Stimulated activated CD4-positive, alpha-beta T cell treated with anti-CD3 and anti-CD28 coated beads, Interleukin-4, amount 100 ng/mL, for 24 hours (primary cell): ENCODE measurements at places on chromosomes 6 and 20.
A peak's percentile ranks its signal among the peaks of the same experiment; 100 is the strongest.

- DNase-seq, result no peak
These were observed 52.1 kb downstream of the HNF4A start for GRCh38 chr20:44407402-44408184.

DNA sequence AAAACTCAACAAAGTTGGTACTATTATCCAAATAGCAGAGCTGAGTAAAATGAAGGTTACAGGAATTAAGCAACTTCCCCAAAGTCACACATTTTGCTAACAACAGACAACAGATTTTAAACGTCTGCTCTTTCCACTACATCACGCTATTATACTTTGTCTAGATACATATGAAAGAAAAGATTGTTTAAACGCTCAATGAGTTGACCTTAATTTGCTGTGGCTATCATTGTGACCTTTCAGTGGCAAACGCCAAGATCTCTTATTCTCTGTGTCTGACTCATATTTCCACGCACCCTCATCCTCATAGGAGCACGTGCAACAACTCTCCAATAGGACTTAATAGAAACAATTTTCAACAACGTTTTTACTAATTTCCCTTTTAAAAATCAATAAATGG lies 540.1 kb downstream of the MAFB start:
- no peak for DNase-seq

- DNase-seq, result no peak
These were observed 60.0 kb downstream of the PRL start for GRCh38 chr6:22236626-22237414.

- no peak for DNase-seq
These were observed 137.2 kb upstream of the INSM1 start for GRCh38 chr20:20230741-20231140.

DNA sequence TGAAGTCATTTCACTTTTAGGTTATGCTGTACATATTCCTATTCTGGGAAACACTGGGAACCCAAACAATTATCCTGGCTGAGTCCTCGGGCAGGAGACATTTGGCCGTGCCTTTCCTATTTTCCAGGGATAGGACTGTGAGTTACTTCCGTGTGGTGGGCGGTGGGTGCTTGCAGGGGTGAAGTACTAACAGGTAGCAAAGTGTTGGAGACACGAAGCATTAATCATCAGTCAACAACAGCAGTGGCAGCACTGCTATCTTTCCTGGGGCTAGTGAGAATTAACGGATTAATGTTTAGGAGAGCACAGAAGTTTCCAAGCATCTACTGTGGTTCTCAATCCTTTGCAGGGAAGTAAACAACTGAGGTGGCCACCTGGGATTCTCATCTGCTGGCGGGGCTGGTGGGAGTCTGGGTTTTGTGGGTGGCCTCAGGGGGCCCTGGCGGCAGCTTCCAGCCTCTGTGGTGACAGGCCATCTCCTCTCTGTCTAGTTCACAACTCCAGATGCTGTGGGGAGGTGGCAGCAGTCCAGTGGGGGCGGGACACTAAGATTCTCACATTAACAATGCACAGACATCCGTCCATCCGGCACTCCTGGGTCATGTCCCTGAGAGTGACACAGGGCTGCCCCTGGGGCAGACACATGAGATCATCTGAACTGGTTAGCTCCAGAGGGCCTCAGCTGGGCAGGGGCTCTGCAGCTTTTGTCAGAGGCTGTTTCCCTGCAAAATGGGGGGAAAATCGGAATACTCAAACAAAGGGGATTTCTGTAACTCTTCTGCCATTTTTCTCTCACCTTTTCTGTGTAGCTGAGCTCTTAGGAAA lies 90.9 kb downstream of the GJA10 start:
- no peak for DNase-seq

DNA sequence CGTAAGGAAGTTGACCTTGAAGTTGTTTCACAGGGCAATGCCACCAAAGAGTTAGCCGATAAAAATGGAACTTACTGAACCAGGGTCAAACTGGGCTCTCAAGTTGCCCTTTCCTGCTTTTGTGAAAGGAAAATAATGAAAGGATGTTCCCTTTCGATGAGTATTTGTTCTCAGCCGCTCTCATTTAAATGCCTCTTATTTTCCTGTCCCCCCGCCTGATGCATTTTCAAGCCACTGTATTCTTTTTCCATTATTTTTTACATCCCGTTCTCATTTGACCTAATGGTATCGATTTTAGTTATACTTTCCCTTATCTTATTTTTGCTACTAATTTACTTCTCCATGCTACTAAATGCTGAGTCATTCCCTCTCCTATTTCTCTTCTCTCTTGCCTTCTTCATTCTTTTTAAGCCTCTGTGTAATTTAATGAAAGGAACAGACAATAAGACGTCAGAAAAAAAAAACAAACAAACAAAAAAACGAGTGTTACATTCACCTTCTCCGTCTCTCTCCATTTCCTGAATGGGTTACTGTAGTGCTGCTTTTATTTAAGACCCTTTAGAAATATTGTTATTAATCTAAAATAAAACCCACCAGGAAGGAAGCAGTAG lies 655 bp upstream of the NDUFAF4 start:
- DNase-seq, result no peak

- DNase-seq, result no peak
These were observed 1.8 kb upstream of the JARID2 start for GRCh38 chr6:15243910-15244619.

GRCh38 chr6:137740091-137740755 lies 126.8 kb upstream of the TNFAIP3 start:
- DNase-seq, result no peak

DNA sequence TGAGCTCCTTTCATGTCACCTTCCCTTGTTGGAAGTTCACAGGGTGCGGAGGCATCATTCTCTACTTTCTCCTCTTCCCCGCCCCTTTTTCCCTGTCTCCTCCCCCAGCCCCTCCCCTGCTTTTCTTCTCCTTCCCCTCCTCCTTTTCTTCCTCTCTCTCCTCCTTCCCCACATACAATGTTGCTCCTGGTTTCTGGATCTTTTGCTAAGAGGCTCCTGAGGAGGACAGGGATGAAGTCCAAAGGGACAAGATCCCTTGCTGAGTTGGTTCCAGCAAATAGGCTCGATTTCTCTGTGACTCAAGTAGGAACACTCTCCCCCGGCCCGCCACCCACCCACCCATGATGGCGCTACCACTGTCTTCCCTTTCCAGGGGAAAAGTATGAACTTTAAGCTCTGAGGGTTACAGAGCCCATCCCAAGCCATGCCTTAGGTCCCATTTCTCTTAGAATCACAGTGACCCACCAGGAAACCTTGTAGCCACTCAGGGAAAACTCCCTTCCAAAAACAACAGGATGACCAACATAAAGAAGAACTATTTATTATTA lies 852 bp upstream of the TFEB start:
- DNase-seq, result no peak

DNA sequence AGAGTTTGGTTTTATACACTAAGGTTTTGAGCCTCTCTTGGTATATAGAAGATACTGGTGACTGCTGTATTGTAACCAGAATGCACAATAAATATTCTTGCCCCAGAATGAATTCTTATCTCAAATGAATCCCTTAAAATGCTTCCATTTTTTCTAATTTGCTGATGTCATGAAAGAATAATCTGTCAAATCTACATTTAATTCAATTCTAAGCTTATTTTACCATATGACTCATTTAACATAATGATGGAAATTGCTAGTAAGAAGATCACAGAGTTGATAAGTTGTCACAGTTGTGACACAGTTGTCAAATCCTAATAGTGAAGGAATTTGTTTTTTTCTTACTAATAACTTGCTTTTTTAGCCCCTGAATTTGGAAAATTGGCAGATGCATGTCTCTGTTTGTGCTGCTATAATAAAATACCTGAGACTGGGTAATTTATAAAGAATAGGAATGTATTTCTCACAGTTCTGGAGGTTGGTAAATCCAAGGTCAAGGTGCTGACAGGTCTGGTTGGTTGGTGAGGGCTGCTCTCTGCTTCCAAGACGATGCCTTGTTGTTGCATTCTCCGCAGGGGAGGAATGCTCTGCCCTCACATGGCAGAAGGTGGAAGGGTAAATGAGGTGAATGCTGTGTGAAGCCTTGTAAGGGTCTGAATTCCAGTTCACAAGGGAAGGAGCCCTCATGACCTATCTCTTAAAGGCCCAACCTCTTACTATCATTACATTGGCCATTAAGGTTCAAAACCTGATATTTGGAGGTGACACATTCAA lies 4.7 kb downstream of the ECT2L start:
- no peak for DNase-seq

GRCh38 chr20:48339190-48339985 lies 488.4 kb downstream of the PREX1 start:
- no peak for DNase-seq

- no peak for DNase-seq
These were observed 54.8 kb downstream of the TNFAIP3 start for GRCh38 chr6:137921823-137922222.

DNA sequence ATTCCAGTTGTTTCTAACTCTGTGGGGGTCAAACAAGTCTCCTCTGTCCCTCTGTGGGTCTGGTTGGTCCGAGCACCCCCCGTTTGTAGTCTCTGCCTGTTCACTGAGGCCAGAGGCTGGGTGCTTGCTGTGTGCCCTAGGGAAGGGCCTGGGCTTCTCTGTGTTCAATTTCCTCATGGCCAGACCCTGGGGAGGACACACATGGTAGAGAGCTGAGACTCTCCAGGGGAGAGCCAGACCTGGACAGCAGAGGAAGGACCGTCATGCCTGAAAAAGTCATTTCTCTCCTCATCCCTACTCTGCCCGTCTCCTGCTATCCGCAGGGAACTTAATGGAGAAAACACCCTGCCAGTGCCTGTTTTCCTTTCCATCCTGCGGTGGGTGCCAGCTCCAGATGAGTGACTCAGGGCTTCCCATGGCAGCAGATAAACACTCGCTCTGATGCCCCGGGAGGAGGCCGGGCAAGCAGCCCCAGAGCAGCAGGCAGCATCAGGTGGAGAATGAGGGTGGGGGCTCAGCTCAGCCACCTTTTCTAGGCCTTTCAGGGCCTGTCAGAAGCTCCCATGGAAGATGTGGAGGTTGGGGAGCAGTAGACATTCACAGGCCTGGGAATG lies 51.9 kb downstream of the SNAI1 start:
- no peak for DNase-seq

- no peak for DNase-seq
These were observed 11.8 kb downstream of the TMEM14B start for GRCh38 chr6:10759312-10759839.

GRCh38 chr6:636488-636887 lies 20.4 kb downstream of the HUS1B start:
- peak; percentile 23 for DNase-seq

GRCh38 chr6:36029464-36029863 lies 1.9 kb downstream of the MAPK14 start:
- no peak for DNase-seq
